ENCODE measurements at places on chromosomes 2 and 18. TPM values are rescaled to one million over a fixed set of nuclear protein-coding genes. Genes with fewer than 3 reads are reported as not detected.

DNA sequence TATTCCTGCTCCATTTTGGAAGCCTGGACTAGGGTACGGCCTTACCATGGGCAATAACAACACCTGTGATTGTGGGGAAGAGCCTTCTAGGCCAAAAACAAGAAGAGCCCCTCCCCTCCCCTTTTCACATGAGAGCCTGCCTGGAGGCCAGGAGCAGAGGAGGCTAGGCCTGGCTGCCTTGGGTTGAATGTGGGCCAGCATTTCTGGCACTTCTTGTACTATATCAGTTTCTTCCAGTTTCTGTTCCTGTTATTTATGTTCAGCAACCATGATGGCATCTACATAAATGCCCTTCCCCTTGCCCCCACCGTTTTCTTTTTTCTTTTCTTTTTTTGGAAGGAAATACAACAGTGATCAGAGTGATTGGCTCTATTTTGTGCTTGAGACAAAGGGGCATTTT is 58.4 kb downstream of the KCTD18 start:
- DNase-seq: no peak

GRCh38 chr2:205750797-205751196 is 68.5 kb downstream of the NRP2 start:
- no peak for DNase-seq

GRCh38 chr2:169806586-169806985 is 7.9 kb downstream of the SSB start:
- DNase-seq: no peak

- no peak for DNase-seq
Measured at GRCh38 chr2:165497659-165498317, 28.3 kb downstream of the CSRNP3 start.

DNA sequence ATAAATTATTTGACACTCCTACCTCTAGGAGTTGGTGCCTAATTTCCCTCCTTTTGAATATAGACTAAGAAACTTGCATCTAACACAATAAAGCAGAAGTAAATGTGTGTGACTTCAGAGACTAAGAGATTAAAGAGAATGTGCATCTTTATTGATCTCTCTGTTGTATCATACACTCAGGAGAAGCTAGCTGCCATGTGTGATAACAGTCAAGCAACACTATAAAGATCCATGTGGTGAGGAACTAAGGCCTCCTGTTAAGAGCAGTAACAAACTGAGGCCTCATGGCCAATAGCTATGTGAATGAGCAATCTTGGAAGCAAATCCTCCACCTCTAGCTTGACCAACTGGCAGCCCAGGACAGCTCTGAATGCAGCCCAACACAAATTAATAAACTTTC is 3.4 kb downstream of the FANCL start:
- DNase-seq: no peak

DNA sequence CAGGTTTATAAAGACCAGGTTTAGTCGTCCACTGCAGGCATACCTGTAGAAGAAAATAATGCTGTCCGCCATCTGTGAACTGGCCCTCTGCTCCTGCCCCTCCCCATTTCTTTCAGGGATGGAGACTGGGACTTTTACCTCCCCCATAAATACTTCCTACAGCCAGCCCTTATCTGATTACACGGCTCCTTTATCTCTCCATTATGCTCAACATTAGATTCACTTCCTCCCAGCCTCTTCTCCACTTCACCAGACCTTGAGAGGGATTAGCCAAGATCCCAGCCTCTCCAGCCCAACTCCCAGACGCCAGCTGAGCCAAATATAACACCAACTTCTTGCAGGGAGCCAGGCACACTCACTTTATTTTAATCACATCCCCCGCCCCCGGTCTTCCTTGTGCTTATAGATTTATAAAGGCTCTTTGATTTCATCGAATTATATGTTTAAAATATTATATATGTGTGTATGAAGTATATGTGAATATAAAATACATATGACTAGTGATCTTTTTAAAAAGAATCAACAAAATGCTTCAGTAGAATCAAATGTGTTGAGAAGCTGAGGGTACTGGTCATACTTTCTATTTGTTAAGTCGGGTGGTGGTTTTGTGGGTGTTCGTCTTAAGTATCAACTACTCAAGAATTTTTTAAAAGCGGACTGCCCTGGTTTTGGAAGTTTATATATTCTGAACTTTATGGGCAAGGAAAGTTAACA is 81.0 kb downstream of the SPRED2 start:
- DNase-seq: no peak

- no peak for DNase-seq
Measured at GRCh38 chr2:71462641-71463341, 9.4 kb downstream of the DYSF start.

DNA sequence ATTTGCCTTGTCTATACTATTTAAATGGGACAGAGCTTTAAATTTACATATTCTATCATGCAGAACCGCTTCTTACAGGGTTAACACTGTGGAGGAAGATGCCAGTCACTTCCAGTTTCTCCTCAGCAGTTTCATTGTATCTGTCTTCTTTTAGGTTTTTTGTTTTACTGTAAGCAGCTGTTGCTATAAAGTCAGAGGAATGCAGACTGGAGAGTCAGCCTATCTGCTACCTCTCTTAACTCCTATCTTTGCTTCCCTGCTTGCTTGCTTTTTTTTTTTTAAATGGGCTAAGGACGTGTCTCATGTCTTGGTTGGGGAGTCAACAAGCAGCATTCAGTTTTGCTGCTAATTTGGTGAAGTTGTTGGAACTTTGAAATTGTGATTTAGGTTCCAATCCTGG is 8.9 kb downstream of the EPC2 start:
- no peak for DNase-seq

- DNase-seq: no peak
Measured at GRCh38 chr2:40859617-40860016, 407.7 kb upstream of the SLC8A1 start.

- no peak for DNase-seq
Measured at GRCh38 chr2:191970867-191971266, 124.0 kb upstream of the CAVIN2 start.

DNA sequence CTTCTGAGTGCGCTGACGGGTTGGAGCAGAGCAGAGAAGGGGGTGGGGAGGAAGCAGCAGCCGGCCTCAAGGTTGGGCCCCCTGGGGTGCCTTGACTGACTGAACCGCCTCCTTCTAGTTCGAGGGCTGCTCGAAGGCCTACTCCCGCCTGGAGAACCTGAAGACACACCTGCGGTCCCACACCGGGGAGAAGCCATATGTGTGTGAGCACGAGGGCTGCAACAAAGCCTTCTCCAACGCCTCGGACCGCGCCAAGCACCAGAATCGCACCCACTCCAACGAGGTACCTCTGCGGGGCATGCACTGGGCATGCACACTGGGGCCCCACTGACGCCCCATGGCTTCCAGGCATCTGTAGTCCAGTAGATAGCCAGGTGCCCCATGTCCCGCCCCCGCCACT is 246.9 kb downstream of the GLI2 start:
- peak; percentile 27 for DNase-seq

- no peak for DNase-seq
Measured at GRCh38 chr18:55688030-55688429, 100.0 kb upstream of the TCF4 start.

- no peak for DNase-seq
Measured at GRCh38 chr2:179981085-179981484, 26.0 kb downstream of the CWC22 start.

- DNase-seq: no peak
Measured at GRCh38 chr2:3243804-3244203, 133.8 kb downstream of the EIPR1 start.

DNA sequence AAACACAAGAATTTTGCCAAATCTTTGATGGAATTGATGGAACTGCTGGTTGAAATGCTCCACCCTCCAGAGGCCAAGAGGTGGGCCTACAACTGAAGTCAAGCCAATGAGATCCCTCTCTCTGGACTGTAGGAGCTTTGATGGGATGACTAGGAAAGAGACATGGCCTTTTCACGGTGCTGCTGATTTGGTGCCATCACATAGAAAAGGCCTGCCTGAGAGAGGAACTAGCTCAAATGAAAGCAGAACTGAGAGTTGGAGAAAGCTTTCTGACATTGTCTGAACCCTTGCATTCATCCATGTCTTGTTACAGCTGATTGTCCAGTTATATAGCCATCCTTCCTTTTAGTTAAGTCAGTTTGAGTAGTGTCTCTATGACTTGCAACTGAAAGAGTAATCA is 283.8 kb upstream of the LYPD1 start:
- no peak for DNase-seq

DNA sequence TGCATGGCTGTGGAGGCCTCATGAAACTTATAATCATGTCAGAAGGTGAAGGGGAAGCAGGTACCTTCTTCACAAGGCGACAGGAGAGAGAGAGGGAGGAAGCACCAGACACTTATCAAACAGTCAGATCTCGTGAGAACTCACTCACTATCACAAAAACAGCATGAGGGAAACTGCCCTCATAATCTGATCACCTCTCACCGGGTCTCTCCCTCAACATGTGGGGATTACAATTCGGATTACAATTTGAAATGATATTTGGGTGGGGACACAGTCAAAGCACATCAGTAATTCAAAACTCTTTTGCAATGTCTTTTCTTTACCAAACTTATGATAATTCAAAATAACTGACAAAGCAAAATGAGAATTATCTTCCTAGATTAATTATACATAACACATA is 8.5 kb upstream of the CCDC68 start:
- DNase-seq: no peak

GRCh38 chr2:141534666-141535362 is 596.0 kb downstream of the LRP1B start:
- no peak for DNase-seq

- no peak for DNase-seq
Measured at GRCh38 chr18:3916082-3916481, 466.1 kb downstream of the TGIF1 start.

DNA sequence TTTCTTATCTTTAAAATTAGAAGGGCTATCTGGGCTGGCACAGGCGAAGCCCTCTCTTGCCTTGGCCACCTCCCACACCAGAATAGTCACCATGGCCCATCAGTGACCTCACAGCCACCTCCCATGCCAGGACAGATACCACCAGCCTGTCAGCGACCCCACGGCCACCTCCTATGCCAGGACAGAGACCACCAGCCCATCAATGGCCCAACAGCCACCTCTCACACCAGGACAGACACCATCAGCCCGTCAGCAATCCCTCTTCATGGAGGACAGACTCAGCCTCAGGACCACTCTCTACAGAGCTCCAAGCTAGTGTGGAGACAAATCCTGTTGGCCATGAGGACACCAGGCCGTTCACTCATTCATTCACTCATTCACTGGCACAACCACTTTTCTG is 74.6 kb downstream of the ASB1 start:
- DNase-seq: no peak

- no peak for DNase-seq
Measured at GRCh38 chr2:202299712-202300111, 34.1 kb downstream of the NOP58 start.

DNA sequence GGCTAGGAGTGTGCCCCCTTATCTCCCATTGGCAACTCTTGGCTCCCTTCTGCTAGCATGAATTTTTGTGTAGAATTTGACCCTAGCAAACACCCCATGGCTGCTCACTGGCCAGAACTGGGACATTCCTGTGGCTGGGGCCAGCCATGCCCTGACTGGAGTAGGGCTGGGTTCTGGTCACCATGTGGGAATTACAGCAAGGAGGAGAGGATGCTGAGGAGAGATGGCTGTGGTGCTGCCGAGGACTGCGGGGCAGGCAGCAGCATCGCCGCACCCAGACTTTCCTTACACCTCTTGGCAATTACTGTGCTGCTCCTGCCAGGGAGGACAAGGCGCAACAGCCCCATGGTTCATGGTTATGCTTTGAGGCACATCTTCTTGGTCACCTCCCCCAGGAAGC is 12.7 kb downstream of the KCNF1 start:
- no peak for DNase-seq

Gene CYS1
- 3.6 TPM for total RNA-seq

Gene UPP2
- total RNA-seq: not detected

Gene TRIM54
- total RNA-seq: 301 TPM

Gene MAP2
- 2.8 TPM for total RNA-seq

Gene IL37
- total RNA-seq: not detected

Gene GRHL1
- 1.0 TPM for total RNA-seq

Gene VAMP5
- total RNA-seq: 56.3 TPM

Gene DPYSL5
- total RNA-seq: not detected

Gene TBR1
- total RNA-seq: not detected

Gene CYBRD1
- 58.3 TPM for total RNA-seq

Gene CGREF1
- total RNA-seq: 1.4 TPM

Gene CCDC68
- total RNA-seq: 3.7 TPM

Gene GALNT14
- total RNA-seq: 0.67 TPM

Gene ARHGAP28
- total RNA-seq: 1.1 TPM

Gene PFN4
- total RNA-seq: 0.46 TPM

Gene ZC3H6
- 18.7 TPM for total RNA-seq

Measured in Right ventricle myocardium superior (tissue), 1 donor.